NCI-H1694 (cell line): ENCODE measurements at places on chromosomes 12 and 14.
A peak's percentile ranks its signal among the peaks of the same experiment; 100 is the strongest.

DNA sequence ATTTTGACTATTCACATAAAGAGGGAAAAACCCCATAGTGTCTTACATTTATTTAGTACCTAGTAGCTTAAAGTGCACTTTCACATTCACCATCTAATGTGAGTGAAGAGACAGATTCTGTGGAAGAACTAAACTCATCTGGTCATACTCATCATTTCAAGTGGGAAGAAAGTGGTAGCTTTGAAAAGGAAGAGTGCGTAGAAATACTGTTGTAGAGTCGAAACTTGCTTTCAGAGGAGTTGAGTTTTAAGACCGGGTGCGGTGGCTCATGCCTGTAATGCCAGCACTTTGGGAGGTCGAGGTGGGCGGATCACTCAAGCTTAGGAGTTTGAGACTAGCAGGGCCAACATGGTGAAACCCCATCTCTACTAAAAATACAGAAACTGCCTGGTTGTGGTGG lies 222.2 kb downstream of the ERC1 start:
- DNase-seq, result no peak

GRCh38 chr12:50127546-50127945 lies 15.5 kb downstream of the COX14 start:
- no peak for DNase-seq

DNA sequence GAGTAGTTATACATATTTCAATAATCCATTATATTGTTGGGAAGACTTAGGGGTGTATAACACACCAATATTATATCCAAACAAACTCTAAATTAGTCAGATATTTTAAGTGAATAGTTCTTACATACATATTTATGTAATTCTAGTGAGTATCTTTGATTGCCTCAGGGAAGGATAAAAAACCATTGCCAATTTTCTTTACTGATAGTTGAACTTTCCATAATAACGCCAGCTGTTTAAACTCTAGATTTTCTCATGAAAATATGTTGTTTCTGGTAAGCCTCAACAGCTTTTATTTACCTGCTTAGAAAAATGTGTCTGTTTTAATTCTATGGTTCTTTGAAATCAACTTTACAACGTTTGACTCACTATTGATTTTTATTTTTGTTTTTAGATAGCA lies 959.6 kb upstream of the NOVA1 start:
- no peak for DNase-seq

GRCh38 chr12:117466677-117467362 lies 105.4 kb upstream of the NOS1 start:
- DNase-seq, result no peak

DNA sequence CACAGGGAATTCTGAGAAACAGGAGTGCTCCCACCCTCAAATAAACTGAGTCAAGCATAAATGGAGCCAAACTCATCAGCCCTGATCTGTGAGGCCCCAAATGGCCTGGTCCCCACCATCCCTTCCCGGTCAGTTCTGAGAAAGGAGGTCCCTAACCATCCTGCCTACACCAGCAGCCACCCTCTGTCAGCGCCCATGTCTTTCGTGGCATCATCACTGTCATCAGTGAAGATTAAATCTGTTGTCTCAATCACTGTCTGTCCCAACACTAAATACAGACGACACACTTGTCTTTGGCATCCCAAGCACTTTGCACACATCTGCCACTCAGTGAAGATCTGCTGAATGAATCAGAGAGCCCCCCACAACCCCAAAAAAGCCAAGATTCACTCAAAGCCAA lies 22.4 kb downstream of the VPS37B start:
- DNase-seq, result no peak

GRCh38 chr12:131117438-131118245 lies 163.9 kb downstream of the ADGRD1 start:
- DNase-seq, result no peak

DNA sequence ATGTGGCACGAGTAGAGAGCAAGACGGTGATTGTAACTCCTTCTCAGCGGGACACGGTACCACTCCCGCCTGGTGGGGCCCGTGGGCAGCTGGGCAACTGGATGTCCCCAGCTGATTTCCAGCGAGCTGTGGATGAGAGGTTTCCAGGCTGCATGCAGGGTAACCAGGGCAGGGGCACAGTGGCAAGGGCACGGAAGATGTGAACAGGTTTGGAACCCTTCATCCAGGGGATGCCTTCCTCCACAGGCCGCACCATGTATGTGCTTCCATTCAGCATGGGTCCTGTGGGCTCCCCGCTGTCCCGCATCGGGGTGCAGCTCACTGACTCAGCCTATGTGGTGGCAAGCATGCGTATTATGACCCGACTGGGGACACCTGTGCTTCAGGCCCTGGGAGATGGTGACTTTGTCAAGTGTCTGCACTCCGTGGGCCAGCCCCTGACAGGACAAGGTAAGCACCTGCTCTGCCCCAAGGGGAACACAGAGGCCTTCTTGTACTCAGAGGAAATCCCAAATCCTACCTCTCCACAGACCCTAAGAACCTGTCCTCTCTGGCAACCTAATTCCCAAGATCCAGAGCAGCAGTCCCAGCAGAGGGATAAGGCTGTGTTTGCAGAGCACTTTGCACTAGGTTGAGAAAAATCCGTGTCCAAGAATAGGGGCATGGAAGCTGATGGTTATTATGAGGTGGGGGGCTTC lies 4.3 kb downstream of the PCK2 start:
- DNase-seq, result no peak

DNA sequence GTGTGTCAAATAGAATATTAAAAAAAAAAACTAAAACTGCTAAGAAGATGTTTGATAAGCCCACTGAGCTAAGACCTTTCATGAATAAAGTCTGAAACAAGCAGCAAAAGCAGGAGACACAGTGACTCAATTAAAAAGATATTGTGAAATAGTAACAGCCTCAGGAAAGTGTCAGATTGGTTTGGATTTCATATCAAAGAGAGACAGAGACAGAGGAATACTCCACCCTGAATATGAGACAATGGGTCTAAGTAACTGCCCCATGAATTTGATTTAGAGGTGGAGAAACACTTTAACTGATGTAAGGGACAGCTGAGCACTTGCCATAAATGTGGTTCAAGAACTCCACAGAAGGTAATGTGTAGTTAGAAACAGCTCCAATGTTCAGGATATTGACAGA lies 277.9 kb upstream of the FOXG1 start:
- DNase-seq, result no peak

- no peak for DNase-seq
Measured at GRCh38 chr12:88242571-88242925, 100.4 kb downstream of the TMTC3 start.

- DNase-seq, result no peak
Measured at GRCh38 chr14:28297559-28297958, 469.0 kb upstream of the FOXG1 start.

- no peak for DNase-seq
Measured at GRCh38 chr14:95261616-95262510, 57.8 kb downstream of the CLMN start.

- peak; percentile 80 for DNase-seq
Measured at GRCh38 chr14:90453401-90453951, 56.6 kb downstream of the CALM1 start.

GRCh38 chr12:103102225-103102744 lies 144.8 kb downstream of the ASCL1 start:
- DNase-seq, result no peak

DNA sequence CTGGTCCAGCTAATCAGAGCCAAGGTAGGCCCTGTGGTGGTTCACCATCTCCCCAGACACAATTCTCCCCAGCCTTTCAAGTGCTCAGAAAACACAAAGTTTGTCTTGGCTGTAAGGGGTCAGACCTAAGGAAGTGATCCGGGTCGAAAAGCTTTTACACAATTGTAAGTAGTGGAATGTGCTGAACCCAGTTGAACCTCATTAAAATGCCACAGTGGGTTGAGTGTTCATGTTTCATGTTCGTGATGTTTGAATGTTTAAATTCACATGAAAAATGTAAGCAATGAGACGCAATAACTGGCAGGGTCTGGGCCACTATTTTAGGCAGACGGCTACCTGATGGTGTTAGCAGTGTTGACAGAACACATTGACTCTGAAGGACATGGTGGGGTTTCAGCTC lies 60.9 kb upstream of the JDP2 start:
- DNase-seq, result no peak

GRCh38 chr12:75715323-75715644 lies 203.9 kb upstream of the KRR1 start:
- no peak for DNase-seq

DNA sequence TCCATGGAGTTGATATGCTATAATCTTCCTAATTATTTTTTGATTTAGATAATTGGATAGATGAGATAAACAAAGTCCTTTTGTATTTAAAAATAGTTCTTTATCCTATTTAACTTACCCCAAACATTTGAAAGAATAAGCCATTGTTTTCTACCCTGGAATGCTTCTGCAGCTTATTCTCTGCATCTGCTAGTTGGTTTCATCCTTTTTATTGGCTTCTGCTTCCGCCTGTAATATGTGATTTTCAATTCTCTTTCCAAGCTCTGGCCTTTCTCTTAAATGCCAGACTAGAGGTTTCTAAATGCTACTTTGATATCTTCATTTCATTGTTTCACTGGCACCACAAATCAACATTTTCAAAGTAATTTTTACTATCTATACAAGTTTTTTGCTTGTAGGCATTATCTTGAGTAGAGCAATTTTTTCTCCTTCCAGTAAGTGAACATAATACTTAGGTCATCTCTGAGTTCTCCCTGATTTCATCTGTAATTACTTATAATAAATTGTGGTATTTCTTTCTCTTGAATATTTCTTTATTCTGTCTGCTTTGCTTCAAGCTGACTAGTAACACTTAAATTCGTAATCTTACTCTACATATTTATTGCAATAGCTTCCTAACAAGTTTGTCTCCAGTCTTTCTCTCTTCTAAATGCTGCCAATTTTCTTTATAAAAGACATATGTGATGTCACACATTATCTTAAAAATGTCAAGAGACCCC lies 958.4 kb downstream of the SLC6A15 start:
- DNase-seq, result no peak

- peak; percentile 52 for DNase-seq
Measured at GRCh38 chr14:60164712-60165546, at the start of gene DHRS7. Gene DHRS7 (minus strand): TSS chr14:60165398. CDS start chr14:60165309, 89 bp downstream.

DNA sequence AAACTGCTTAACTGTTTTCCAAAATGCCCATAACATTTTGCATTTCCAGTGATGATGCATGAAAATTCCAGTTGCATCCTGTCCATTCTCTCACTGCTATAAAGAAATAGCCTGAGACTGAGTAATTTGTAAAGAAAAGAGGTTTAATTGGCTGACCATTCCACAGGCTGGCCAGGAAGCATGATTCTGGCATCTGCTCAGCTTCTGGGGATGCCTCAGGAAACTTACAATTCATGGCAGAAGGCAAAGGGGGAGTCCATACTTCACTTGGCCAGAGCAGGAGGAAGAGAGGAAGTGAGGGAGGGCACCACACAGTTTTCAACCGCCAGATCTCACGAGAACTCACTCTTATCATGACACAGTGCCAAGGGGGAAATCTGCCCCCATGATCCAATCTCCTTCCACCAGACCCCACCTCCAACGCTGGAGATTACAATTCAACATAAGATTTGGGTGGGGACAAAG lies 18.2 kb upstream of the CLEC2D start:
- no peak for DNase-seq

DNA sequence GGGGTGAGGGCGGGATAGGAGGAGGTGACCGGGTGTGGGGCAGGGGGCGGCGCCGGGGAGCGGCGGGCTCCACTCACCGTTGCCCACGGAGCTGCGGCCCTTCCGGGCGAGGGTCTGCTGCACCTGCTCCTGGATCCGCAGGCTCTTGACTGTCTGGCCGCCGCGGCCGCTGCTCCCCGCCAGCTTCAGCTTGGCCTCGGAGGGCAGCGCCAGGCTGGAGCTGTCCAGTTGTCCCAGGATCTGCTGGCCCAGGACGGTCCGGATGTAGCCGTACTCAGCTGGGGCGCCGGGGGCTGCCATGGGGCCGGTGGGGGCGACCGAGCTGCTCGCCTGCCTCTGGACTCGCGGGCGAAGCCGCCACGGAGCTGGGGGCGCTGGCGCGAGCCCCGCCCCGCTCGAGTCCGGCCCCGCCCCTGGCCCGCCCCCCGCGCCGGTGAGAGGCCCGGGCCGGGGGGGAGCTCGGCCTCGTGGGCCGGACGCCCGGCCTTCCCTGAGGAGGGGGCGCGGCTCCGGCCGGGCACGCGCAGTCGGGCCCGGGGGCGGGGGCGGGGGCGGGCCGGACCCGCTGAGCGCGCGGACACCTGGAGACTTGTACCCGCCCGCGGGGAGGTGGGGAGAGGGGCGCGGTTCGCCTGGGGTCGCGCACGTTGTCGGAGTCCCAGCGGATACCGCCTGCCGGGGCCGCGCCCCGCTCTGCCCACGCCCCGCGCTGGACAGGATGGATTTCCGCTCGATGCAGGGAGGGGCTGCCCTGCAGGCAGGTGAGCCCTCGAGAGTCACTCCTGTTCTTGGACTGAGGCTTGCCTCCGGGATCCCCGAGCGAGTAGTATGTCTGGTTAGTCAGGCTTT lies at the start of gene PKP2:
PKP2 (minus strand) TSS at position 346 of the 849 bp plus-strand sequence; CDS start at position 300, 46 bp downstream.
- DNase-seq, result peak; percentile 45

GRCh38 chr12:88855301-88855700 lies 275.0 kb upstream of the KITLG start:
- DNase-seq, result no peak

DNA sequence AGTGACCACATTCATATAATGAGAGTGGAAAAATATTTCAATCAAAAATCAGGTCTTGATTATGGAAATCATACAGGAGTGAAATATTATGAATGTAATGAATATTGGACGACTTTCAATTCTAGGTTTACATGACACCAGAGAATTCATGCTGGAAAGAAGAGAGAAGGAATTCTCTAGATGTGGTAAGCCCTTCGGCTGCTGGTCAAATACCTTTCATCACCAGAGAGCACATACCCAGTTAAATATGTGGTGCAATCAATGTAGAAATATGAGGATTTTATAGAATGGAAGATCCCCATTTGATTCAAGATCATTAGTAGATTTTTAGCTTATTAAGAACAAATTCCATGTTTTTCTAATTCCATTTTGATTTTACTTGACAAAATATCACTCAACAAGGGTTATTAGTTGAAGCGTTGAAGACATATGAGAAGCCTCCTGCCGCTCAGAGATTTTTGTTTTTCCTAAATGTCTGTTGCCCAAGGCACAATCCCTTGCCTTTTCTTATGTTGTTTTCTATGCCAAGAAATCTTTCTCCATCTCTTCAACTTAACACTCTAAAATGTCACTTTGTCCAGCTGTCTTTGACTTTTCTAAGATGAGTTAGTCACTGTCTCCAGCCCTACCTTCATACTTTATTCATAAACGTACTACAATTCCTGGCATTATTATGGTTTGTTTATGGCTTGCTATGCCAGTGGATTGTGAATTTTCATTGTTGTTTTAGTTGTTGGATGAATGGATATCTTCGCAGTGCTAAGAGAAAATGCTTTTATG lies 72.8 kb upstream of the ZDHHC17 start:
- DNase-seq, result no peak

- DNase-seq, result no peak
Measured at GRCh38 chr14:61403411-61403810, 82.0 kb downstream of the PRKCH start.

DNA sequence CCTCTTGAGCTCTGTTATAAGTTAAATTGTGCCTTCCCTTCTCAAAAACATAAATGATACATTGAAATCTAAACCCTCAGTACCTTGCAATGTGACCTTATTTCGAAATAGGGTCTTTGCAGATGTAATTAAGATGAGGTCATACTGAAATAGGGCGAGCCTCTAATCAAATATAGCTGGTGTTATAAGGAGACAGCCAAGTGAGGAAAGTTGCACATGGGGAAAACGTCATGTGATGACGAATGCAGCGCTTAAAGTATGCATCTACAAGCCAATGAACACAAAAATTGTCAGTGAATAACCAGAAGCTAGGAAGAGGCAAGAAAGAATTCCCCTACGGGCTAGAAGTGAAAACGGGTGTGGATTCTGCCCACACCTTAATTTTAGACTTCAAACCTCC lies 305.2 kb upstream of the FOXG1 start:
- DNase-seq, result no peak

GRCh38 chr12:48933664-48934311 lies 8.5 kb upstream of the FKBP11 start:
- DNase-seq, result no peak

GRCh38 chr12:116880213-116880816 lies 926 bp downstream of the HRK start:
- DNase-seq, result no peak
